ENCODE measurements at places on chromosomes 4 and X.

DNA sequence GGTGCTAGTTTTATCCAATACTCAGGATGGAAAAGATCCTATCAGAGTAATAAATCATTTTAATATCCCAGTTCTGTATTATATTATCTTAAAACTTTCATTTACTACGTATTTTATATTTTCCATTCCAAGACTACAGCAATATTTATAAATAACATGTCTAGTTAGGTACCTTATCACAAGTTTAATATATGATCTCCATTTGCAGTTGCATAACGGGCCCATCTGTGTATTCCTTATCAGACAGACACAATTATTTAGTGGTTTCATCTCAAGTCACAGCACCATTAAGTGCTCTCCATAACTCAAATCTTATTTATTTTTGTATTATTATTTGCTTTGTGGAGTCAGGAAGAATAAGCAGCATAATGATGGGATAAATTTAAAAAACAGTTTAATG, 333.9 kb downstream of the SH2D1A start:
- DNase-seq = no peak

GRCh38 chr4:5078009-5078408, 26.7 kb downstream of the STK32B start:
- no peak for DNase-seq

DNA sequence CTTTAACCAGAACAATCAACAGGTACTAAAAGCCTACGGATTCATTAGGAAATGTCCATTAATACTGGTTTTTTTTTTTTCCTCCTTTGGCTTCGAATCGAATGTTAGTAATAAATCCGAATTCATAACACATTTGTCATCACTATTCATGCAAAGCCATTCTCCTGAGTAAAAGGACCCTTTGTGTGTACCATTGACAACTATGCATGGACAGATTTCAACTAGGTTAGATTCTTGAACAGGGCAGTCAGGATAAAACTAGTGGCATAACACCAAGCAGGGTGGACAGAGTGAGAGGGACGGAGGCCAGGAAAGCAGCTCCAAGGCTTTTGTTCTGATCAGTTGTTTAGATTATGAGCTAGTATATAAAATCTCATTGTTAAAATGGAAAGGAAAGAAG, 1722.0 kb upstream of the TENM3 start:
- DNase-seq = no peak

- no peak for DNase-seq
Measured at GRCh38 chr4:2482693-2483092, 13.8 kb downstream of the RNF4 start.

DNA sequence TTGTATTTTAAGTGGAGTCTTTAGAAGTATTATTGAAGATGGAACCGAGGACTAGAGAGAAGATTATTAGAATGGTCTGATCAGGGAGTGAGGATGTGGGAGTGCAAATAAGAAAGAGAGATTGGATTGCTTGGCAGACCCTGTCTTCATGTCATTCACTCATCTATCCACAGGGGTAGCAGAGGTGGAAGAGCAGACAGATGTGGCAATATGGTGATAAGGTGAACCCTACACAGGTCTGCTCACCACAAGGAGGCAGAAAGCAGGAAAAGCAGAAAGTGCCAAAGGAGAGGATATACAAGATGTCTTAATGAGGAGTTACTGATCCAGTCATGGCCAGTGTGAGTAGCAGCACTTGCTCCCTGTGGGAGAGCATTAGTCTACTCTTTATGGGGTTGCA, 129.4 kb downstream of the MAGEE2 start:
- DNase-seq = no peak

GRCh38 chrX:45143455-45143854, 57.2 kb downstream of the DIPK2B start:
- no peak for DNase-seq

DNA sequence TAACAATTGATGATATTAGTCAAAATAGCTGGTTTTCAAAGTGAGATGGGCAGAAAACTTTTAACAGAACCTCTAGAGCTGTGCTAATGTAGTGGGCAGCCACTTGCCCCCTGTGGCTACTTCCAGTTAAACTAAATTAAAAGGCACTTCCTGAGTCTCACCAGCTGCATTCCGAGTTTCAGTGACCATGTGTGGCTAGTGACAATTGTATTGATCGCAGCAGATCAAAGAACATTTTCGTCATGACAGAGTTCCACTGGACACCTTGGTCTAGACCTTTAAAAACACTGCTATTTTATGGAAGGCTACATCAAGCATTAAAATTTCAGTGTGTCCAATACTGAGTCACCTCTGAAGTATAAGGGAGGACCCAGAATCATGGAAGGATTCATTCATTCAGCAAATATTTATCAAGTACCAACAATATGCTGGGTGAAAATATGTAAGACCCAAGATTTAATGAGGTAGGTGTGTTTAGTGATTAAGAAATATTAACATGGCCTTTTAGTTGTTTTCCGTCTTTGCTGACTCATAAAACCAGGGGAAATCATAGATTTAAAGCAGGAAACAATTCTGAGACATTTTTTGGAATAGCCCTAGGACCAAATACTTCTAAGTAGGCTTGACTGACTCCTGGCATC, 5.1 kb upstream of the FAT1 start:
- DNase-seq = no peak

DNA sequence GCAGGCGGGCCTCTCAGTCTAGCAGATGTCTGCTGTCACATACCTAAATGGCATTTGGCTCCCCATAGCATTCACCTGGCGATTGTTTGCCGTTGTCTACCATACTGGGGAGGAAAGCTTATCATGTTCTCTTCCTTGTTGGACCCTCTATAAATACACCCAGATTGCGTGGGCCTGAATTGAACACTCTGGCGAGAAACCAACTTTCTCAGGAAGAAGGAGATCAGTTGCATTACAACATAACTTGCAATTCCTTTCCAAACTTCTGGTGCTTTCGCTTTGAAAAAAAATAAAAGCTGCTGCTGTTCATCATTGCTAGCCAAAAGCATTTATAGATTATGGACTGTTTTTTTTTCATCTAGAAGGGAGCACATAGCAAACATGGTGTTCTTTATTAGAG, 230.0 kb upstream of the GPC4 start:
- no peak for DNase-seq

DNA sequence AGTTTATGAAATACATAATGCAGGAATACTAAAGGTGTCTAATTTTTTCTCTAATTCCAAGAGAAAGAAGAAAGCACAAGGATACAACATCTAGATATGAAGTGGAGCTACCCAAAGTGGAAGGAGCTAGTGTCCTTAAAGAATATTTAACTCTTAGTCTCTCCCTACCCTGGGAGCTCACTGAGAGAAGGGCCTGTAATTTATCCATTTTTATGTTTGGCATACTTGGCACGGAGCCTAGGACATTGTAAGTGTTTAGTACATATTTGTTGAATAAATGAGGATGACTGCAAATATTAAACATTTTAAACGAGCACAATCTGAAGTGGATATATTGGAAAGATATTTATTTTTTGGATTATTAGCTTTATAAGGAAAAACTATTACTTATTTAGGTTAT, 674.8 kb downstream of the IQCM start:
- no peak for DNase-seq

DNA sequence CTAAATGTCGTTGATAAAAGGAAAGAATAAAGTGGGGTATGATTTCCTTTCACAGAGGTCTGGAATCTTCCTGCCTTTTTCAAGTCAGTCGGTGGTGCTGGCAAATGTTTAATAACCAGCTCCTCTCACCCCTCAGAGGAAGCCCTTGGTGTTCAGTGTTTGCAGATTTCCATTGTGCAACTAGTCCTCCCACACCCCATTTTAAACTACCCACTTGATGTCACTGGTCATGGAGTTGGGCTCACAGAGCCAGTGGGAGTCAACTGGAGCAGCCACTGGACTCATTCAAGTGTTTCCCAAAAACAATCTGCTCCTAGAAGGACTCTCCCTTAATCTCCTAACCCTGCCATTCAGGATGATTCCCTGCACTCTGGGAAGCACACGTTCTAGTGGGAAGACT, 149.2 kb downstream of the PTTG2 start:
- DNase-seq = no peak

DNA sequence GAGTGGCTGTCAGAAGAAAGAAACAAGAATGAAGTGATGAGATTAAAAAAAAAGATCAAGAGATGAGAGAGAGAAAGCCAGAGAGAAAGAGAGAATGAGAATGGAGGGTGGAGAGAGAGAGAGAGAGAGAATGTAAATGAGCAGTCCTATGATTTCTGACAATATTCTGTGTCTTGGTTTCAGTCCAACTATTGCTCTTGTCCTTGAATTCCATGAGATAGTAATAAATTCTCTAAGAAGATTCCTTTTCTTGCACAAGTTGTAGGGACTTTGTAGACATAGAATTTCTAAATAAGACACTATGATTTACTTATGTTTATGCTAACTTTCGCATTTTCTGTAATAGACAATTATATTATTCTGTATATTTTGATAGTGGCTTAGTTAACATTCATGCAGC, 149.6 kb upstream of the CTSO start:
- no peak for DNase-seq

DNA sequence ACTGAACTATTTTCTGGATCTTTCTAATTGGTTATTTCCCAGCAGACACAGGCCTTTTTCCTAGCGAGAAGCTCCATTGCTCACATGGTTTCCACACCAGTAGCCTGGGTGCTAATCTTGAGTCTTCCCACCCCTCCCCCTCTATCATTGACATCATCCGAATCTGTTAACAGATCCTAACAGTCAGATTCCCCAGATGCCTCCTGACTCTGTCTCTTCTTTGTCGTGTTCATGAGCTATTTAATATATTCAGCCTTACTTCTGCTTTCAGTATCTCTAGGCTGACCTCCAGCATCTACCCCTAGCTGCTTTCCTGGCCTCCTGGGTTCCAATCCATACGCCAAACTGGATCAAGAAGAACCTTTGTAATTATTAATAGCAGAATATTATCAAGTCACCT, 85.0 kb downstream of the CLNK start:
- DNase-seq = no peak

DNA sequence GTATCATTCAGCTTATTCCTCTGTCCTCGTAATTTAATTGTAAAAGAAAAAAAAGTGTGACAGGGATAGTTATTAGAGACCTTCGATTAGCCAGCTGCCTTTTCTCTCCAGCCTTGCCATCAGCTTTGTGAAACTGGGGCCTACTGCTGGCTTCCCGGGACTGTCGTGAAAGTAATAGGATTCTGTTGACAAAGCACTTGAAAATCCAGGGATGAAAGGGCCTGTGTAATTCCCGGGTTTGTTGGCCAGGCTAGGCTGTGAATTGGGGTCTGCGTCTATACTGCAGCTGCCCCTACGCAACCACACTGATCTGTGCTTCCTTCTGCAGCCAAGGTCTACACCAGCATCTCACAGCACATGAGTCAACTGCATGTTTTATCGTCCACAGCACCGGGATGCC, 120.4 kb upstream of the SCML1 start:
- DNase-seq = peak; percentile 69

DNA sequence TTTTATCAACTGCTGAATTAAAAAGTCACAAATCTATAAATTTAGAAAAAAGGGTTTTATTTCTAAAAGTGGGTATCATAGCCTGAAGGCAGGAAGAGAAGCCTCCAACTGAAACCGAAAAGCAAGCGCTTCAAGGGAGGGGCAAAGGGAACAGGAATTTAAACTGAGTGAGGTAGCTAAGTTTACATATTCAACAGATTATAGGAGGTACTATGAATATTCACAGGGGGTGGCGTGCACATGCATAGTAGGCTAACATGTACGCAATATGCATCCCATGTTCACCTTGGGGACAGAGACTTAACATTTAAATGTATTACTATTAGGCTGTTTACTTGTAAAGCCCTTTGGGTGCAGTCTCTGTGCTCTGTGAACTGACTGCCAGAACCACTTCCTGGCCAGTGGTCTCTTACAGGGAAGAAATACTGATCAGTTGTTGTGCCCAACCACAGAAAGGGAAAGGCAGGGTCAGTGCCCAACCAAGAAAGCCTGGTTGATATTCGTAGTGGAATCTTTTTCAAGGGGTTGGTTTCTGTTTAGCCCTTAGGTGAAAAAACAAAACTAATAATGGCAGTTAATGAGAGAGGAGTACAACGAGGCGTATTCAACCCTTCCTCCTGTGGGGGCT, 168.7 kb upstream of the GALNTL6 start:
- DNase-seq = no peak

- no peak for DNase-seq
Measured at GRCh38 chrX:17247144-17247543, 127.9 kb upstream of the NHS start.

GRCh38 chr4:165839615-165840333, 33.3 kb upstream of the TLL1 start:
- DNase-seq = no peak

- DNase-seq = no peak
Measured at GRCh38 chr4:7295197-7295910, 103.0 kb downstream of the SORCS2 start.

DNA sequence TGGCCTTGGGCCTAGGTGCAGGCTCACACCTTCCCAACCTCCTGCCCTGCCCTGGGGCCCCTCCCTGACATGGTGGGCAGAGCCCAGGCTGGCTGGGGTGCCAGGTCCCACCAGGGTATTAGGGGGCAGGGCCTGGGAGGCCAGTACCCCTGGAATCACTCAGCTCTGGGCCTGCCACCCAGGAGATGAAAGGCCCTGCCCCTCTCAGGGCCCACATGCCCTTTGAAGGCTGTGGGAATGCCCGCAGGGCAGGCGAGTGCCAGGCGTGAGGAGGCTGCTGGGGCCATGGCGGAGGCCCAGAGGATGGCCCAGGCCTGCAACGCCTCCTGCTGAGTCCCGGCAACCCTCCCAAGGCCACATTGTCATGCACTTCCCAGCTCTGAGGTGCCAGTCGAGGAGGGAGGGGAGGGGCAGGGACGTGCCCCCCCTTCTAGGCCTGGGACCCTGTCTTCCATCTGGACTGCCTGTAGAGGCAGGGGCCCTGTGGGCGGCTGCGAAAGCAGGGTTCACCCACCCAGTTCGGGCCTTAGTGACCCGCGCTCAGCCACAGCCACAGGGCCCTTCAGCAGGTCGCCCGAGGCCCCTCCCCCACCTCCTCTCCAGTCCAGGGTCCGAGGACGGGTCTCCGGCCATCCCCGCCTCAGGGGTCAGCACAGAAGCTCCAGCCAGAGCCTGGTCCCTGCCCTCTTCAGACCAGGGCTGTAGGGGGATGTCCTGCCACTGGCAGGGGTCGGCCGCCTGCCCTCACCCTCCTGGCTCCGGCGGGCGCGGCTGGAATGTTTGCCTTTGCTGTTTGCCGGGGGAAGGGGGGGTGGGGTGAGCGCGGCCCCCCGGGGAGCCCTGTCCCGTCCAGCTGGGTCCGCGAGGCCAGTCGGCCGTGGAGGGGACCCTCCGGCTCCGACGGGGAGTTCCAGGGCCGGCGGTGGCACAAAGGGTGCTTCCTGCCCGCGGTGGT, 26.7 kb upstream of the FGFR3 start:
- no peak for DNase-seq

DNA sequence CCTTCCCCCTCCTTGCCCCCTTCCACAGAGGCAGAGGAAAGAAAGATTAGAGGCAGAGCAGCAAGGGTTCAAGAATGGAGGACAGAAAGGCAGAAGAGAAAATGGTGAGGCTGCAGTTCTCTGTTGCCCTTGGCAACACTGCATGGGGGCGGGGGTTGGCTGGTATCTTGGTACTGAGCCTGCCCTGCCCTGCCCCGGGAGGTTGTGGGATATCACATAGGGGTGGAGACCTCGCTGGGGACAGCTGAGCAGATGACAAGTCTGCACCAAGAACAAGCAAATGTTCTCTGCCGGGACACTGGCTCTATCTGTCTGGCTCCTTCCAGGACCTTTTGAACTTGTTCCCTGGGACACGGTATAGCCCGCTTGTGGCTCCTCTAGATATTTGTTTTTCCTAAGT, 39.8 kb downstream of the NHS start:
- DNase-seq = no peak

- no peak for DNase-seq
Measured at GRCh38 chr4:147198411-147199051, 252.9 kb upstream of the TTC29 start.

Measured in NCI-H1105 (cell line).